ENCODE measurements at places on chromosomes 1 and 21.

- DNase-seq: no peak
These were observed 86.4 kb downstream of the KCNK1 start for GRCh38 chr1:233700338-233700737.

DNA sequence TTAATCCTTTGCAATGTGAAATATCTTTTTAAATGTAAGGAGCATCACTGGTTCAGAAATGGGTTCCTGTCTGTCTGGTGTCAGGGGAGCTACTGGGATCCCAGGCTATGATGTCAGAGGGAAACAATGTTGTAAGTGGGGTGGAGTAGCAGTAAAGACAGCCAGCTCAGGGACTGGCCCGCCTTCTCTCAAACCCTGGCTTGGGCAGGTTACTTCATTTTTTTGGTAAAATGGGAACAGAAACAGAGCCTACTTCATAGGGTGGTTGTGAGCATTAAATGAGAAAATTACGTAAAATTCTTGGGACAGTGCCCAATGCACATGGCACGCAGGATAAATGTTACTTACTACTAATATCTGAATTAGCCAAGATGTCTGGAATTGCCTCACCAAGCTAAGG lies 30.7 kb upstream of the IL20 start:
- no peak for DNase-seq

- DNase-seq: no peak
These were observed 13.0 kb upstream of the EPHX4 start for GRCh38 chr1:92016720-92017316.

- no peak for DNase-seq
These were observed 20.9 kb downstream of the ERICH3 start for GRCh38 chr1:74652711-74653139.

DNA sequence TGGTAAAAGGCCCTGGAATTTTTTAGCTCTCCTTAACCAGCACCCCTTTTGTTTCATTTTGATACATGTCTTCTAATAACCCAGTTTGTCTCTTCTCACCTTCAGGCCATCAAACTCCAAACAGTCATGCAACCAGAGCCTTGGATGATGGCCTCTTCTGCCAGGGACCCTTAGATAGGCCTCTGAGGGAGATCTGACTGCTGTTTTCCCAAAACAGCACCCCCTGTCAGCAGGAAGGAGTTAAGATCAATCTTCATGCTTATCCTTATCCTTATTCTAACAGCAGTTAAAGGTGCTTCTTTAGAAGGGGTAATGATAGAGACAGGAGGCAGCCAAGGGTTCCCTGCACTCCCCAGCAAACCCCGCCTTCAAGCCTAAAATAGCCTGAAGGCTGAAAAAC lies 49.5 kb upstream of the VANGL1 start:
- no peak for DNase-seq

GRCh38 chr1:98766255-98766654 lies 104.7 kb downstream of the SNX7 start:
- no peak for DNase-seq

DNA sequence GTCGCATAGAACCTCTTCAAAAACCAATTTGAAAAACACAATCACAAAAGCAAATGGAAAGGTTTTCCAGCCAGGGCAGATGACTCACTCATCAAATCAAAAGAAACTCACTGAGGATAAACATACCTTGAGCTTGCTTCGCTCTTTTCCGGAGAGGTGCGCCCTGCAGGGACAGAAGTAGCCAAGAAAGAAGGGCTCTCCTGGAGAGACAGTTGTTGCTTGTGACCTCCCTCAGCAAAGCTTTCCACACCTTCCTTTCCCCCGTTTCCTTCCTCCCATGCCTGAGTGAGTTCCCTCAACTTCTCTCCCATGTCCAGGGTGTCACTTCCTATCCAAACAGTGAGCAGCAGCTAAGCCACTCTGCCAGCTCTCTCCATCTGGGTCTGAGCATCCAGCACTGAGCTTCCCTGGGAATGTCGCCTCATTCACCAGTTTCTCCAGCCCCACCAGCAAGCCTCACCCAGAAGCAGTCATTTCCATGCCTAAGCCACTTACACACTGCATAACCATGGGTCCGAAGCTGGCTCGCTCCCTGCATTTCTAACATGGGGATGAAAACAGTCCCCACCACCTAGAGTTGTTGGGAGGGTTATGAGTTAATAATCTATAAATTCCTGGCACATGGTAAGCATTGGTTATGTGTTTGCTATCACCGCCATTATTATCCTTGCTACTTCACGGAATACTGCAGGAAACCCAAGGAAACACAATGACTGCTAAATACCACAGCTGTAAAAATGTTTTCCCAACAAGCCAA lies 75.0 kb downstream of the PTPN14 start:
- no peak for DNase-seq
